Esophagus mucosa (tissue), 1 donor: ENCODE measurements at places on chromosomes 1 and 21. TPM values are rescaled to one million over a fixed set of nuclear protein-coding genes. Genes with fewer than 3 reads are reported as not detected.

DNA sequence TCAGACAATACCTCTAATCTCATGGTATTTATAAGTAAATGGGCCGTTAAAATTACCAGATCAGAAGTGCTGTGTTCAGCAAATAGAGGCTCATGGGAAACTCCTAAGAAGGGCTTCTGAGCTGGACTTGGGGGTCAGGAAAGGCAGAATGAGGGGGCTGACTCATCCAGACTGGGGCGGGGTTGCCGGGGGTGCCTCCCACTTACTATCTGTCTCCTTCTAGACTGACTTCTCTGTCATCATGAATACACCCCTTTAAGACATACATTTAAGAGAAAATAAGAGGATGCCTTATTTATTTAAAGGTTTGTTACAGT lies 96.0 kb upstream of the ERRFI1 start:
- ATAC-seq = no peak

DNA sequence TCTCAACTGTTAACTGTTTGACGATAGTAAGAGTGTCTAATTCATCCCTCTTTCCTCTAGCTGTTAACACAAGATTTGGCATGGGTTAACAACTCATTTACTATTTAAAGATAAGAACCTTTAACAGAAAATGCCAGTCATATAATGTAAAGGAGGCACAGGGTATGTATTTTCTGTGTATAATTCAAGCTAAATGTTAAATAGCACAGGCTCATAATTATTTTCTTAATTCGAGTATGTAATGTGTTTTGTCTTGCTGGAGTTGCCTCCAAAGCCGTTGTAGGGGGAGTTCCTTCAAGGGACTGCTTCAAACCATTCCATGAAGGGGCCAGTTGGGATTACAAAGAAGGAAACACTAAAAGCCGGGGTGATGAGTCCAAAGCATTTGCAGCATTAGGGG lies 111.5 kb downstream of the NCAM2 start:
- no peak for ATAC-seq

GRCh38 chr1:62407398-62408009 lies 29.3 kb upstream of the USP1 start:
- ATAC-seq = peak; percentile 58

- ATAC-seq = no peak
These were observed 98.1 kb upstream of the WLS start for GRCh38 chr1:68330391-68330790.

DNA sequence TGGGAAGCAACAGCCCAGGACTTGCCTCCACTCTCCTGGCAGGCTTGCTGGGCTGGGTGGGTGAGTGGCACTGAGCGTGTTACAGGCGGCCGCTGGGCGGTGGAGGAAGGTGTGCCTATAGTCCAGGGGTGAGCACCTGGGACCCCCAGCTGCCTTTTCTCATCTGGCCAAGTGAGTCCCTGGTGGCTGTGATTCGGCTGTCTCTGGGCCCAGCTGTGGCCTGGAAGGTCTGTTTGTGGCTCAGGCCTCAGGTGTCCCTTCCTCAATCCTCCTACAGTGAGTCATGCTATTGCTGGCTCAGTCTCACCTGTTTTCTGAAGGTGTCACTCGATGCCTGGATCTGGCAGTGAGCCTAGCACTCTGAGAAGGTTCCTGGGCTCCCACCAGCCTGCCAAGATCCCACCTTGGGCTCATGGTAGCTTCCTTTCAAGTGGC lies 564.2 kb downstream of the PTPRU start:
- ATAC-seq = peak; percentile 89

DNA sequence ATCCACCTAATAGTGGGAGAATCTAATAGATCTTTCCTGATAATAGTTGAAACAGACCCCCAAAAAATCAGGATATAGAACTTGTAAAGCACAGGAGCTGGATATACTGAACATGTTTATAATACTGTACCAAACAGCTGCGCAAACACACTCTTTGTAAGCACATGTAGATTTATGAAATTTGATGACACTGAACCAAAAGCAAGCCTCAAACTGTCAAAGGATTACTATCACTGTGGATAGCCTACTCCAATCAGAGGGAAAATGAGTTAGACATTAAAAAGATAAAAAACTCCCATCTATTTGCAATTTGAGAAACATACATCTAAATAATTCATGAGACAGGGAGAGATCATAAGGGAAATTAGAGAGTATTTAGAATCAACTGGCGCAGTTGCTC lies 26.1 kb downstream of the RCAN3 start:
- no peak for ATAC-seq

The TNNT2 gene
- 3.9 TPM for total RNA-seq

DNA sequence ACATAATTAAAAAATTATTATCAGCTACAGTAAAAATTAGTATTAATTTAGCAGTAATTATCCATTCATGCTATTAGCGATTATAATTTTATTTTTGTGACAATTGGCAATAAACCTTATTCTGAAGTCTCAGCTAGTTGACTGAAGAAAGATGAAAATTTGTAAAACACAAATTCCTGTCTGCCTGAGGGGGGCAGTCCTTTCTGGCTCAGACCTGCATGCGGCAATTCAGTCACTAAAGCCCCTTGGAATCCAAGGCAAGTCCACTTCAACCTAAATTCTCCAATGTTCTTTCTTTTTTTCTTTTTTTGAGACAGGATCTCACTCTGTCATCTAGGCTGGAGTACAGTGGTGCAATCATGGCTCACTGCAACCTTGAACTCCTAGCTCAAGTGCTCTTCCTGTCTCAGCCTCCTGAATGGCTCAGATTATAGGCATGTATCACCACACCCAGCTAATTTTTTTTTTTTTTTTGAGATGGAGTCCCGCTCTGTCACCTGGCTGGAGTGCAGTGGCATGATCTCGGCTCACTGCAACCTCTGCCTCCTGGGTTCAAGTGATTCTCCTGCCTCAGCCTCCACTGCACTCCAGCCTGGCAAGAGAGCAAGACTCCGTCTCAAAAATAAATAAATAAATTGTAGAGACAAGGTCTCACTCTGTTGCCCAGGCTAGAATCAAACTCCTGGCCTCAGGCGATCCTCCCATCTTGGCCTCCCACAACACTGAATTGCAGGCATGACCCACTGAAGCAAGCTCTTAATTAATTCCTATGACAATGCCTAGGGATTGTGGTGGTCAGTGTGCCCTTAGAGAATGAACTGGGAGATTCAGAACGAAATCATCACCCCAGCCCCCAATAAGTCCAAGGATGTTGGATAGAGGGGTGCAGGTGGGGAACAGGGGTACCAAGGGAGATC lies 24.2 kb upstream of the ITPKB start:
- ATAC-seq = peak; percentile 33

DNA sequence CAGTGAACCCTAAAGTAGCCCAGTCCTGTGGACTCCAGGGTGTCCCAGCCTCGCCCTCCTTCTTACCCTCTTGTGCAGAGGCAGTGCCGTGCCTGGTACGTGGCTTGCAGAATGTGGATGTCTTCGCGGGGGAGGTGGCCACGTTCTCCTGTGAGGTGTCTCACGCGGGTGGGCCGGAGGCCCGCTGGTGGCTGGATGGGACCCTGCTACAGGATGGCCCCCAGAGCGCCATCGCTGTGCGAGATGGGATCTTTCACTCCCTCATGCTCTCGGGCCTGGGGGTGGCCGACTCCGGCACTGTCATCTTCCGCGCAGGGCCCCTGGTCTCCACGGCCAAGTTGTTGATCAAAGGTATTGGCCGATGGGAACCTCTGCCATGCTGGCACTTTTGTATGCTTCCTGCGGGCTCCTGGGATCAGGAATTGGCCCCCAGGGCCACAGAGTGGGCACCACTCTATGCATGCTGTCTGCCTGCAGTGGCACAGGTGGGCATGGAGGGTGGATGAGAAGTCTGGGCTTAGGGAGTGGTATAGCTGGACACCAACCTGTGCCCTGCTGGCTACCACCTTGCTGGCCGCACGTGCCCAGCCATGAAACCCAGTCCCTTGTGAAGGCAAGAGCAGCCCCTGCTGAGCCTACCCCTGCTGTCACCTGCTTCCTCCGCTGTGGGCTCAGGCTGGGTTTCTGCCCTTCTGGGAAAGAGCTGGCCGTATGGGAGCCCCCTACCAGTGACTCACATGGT lies 92.9 kb downstream of the TRIM11 start:
- ATAC-seq = no peak

The HAO2 gene
- total RNA-seq = not detected

The PLA2G2A gene
- total RNA-seq = 10.9 TPM

The ST6GALNAC5 gene
- 0.96 TPM for total RNA-seq

GRCh38 chr1:30525971-30526651 lies 197.3 kb downstream of the MATN1 start:
- peak; percentile 20 for ATAC-seq

The CD5L gene
- total RNA-seq = not detected

The EFCAB7 gene
- 3.0 TPM for total RNA-seq

The NLRP3 gene
- total RNA-seq = 0.36 TPM

GRCh38 chr1:83016354-83016849 lies 982.5 kb downstream of the TTLL7 start:
- no peak for ATAC-seq

- ATAC-seq = no peak
These were observed 35.7 kb downstream of the NRIP1 start for GRCh38 chr21:15029077-15029476.

GRCh38 chr1:15952317-15953258 lies 23.3 kb downstream of the ZBTB17 start:
- peak; percentile 71 for ATAC-seq

DNA sequence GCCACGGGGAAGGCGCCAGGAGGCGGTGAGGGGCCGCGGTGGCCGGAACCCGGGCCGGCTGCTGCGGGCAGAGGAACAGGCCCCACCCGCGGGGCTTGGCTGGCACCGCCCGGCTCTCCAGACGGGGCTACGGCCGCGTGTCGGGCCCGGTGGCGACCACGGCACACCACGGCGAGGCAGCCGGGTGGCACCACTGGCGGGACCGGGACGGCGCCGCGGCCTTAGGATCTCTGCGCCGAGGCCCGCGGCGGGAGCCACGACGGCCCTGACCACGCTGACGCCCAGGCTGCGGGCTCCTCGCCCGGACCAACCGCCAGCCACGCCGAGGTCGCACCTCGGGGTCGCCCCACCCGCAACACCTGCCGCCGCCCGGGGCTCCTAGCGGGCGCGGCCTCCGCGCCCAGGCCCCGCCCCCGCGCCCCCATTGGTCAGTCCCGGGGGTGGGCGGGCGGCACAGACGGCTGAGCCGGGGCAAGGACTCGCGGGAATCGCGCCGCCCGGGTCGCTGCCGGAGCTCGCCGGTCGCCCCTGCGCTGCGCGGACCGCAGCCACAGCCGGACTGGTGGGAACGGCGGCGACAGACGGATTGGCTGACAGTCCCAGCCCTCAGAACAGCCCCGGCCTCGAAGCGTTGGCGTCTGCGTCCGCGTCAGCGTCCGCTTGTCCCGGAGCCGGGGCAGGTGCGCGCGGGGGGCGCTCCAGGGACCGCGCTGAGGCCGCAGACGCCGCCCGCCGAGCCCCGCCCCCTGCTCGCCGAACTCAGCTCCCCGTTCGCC lies at the start of gene BMP8A:
BMP8A (plus strand) TSS at position 491 of the 776 bp plus-strand sequence. CDS start 356 bp downstream, outside the sequence.
- peak; percentile 82 for ATAC-seq

DNA sequence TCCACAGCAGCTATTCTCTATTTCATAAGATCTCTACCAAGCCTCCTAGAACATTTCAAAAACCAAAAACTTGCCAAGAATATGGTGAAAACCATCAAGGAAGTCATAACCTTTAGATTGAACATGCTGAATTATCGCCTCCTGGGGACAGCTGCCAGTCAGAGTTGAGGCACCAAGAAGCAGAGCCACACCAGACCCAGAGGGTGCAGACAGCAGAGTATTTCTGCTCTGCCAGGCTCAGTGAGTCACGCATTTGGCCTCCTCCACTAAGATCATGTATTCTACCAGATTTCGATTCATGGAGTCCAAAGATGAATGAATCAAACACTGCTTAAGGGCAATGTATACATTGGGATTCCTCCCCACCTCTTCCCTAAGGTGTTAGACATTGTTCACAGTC lies 2.1 kb downstream of the F3 start:
- ATAC-seq = peak; percentile 56

The RSPH1 gene
- 0.24 TPM for total RNA-seq

The ADCY10 gene
- not detected for total RNA-seq
